Activated naive CD4-positive, alpha-beta T cell treated with Interleukin-2 at 50 U/mL for 16 hours (primary cell): ENCODE measurements at places on chromosomes 3 and 15.

GRCh38 chr3:150412561-150413231 is 4.6 kb downstream of the TSC22D2 start:
- no peak for DNase-seq

DNA sequence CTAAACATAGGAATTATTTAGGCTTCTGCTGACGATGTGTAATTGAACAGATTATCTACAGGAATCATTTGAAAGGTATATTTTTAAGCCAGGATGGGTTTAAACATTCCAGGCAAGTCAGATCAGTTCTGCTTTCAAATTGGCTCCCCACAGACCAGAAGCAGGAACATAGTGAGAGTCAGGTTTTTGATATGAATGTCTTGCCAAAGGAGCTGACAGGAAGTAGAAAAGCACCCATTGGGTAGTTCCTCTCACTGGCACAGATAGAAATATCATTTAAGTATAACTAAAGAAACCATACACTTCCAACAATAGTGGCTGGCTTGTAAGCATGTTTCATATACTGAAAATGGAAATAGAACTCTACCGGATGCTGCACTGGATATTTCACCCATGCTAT is 95.2 kb downstream of the CLDN1 start:
- no peak for DNase-seq

DNA sequence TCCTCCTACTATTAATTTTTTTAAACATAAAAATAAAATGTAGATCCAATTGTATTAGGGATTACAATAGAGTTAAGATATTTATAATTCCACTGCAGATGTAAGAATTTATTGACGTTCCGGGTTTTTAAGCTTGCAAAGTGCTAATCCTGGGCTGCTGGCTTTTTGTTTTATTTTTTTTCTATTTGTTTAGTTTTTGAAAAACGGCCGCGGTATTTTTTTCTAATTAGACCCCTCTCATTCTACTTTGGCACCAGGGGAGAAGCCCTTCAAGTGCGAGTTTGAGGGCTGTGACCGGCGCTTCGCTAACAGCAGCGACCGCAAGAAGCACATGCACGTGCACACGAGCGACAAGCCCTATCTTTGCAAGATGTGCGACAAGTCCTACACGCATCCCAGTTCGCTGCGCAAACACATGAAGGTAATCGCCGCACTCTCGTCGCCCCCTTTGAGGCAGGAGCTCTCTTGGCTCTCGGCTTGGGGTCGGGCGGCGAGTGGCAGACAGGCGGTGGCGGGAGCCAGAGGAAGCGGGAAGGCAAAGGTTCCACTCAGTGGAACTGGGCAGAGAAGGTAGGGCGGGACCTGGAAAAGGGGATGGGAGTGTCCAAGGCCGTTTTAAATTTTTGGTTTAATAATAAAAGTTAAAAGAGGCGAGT is 3.2 kb downstream of the ZIC1 start:
- DNase-seq: no peak

DNA sequence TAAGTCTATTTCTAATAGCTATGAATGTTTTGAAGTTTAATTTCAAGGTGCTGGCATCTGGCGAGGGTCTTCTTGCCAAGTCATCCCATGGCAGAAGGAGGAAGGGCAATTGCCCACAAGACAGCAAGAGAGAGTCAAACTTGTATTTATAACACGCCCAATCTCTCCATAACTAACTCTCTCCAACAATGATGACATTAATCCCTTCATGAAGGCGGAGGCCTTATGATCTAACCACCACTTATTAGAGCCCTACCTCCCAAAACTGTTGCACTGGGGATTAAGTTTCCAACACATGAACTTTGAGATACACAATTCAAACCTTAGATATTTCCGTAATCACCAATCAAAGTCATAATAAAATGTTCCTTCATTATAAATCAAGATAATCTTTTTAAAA is 406.9 kb downstream of the CNTN6 start:
- DNase-seq: no peak

DNA sequence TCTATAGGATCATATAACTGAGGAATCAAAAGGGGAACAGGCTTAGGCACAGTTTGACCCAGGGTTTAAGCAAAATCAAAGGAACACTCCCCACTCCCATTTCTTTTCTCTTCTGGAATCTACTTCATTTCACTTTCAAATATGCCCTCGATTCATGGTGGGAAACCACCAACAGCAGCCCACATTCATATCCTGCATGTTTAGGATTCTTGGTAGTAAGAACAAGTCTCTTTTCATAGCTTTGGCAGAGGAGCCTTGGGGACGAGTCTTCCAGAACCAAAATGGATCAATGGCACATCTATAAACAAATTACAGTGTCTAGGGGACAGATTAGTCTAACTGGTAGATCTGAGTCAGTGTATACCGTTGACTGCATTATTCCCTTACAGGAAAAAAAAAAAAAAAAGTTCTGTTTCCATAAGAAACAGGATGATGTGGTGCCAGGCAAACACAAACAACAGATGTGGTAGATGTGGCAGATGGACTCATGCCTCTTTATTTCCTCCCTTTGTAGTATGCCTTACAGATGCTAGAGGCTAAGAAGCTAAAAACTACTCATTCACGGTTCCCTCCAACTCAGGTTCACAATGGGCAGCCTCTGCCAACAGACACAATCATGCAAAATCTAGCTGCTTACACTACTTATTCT is 578.3 kb upstream of the ADAMTS9 start:
- DNase-seq: no peak

DNA sequence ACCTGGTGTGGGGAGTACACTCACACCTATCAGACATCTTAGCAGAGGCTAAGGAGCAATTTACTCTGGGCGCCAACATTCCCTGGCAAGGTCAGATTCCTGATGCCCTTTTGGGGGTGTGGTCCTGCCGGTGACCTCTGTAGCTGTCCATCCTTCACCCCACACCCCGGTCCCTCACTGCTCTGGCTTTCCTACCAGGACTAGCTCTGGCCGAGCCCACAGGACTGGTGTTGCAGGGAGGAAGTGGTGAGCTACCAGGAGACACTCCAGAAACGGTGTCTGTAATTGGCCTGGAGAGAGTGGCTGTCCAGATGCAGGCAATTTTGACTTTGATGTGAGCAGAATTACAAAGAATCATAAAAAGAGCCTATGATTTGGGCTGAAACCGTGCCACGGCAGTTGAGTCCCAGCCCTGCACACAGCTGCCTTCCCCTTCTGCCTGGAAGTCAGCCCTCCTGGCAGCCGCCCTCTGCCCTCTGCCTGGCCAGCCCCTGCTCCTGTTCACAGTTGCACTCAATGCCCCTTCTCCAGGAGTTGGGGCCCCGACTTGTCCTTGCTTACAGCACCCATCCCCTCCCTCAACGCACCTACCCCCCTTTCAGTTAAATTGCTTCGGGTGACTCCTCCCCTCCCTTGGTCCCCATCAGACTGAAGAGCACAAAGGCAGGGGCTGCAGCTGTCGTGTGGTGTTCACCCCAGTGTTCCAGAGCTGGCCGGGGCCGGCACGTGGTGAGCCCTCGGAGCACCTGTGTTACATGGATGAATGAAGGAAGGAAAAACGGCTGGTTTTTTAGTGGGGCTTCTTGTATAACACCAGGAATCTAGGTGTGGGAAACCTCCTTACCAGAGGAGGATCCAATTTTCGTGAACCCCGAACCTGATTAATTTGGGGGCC is 80.2 kb upstream of the TPM1 start:
- no peak for DNase-seq

- no peak for DNase-seq
These were observed 7.8 kb downstream of the ANAPC13 start for GRCh38 chr3:134477938-134478337.

GRCh38 chr3:17078926-17079465 is 194.2 kb downstream of the PLCL2 start:
- DNase-seq: no peak

DNA sequence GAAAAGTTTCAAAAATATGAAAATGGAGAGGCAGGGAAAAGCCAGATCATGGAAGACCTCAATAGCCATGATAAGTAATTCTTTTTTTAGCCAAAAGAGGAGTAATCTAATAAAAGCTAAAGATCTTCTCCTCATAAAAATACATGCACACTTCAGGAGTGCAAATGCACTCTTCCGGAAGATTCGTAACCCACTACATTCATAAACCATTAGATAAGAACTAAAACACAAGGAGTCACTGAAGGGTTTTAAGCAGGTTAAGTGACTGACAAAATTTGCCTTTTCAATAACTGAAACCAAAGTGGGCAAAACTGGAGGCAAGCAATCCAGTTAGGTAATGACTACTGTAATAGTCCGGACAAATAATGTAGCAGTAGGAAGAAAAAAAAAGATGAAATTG is 46.0 kb downstream of the UBE3A start:
- no peak for DNase-seq

DNA sequence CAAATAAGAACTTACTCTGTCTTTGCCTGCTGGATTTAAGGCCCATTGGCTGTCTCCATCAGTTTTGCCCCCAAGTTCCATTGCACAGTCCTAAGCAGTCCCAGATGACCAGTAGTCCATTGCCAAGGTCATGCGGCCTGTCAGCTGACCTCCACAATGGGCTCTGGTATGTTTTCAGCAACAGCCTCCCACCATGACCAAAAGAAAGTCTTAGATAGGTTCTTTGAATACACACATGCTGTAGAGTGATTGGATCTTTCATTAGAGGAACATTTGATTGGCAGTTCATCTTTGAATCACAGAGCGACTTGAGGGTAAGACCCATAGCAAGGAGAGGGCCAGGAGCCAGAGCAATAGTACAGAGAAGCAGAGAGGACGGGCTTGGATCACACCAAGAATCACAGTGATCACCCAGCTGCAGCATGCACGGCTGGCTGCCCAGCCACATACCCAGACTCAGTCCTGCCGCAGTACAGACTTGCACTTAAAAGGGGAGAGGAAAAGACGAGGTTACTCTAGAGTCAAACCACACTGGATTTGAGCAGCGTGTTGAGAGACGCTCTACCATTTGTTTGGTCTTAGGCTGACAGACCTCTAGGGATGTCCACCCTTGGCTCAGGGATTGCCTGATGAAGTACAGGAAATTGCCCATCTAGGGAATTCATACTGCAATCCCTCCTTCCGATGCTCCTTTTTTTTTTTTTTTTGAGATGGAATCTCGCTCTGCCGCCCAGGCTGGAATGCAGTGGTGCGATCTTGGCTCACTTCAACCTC is 50.4 kb downstream of the APH1B start:
- DNase-seq: no peak

DNA sequence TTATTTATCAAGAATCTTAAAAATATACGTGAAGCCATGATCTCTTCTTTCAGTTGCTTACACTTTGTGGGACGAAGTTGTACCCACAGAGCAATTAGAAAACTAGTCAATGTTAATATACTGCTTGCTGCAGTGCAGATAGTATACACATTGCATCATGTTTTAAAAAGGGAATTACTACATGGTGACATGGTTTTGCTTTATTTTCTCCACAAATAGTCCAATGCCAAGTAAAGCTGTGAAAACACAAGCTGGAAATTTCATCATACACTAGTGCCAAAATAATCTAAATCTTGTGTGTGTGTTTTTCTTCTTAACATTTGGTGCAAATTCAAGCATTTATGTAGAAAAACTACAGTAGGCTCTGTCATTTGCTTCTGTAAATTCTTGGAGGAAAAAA is 233.0 kb downstream of the EPHA3 start:
- DNase-seq: no peak

DNA sequence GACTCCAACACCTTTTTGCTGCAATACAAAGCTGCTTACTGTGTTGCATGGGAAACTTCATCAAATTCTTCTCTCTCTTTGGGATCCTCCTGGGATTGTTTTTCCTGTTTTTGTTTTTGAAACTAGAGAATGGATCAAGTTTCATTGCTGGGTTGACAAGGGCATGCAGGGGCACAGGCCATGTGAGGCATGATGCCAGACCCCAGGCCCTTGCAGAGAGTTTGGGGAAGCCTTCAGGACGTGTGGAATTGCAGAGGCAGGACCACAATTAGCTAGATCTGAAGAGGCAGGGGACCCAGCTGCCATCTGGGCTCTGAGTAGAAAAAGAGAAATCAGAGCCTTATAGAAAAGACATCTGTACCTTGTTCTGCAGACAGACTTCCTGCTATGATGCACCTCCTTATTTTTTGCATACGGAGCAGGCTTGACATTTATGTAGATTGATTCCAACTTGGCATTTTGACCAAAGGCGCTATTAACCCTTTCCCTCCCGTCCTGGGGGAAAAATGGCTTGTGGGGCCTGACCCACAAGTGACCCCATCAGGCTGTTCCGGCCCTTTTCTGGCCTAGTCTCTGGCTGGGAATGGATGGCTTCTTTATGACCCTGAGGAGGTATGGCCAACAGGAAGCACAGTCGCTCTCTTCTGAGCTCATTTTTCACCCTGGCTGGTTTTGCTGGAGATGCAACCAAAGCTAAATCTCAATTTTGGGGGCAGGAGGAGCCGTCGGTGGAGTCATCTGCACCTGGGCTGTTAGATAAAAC is 44.3 kb upstream of the CHRNB4 start:
- no peak for DNase-seq

DNA sequence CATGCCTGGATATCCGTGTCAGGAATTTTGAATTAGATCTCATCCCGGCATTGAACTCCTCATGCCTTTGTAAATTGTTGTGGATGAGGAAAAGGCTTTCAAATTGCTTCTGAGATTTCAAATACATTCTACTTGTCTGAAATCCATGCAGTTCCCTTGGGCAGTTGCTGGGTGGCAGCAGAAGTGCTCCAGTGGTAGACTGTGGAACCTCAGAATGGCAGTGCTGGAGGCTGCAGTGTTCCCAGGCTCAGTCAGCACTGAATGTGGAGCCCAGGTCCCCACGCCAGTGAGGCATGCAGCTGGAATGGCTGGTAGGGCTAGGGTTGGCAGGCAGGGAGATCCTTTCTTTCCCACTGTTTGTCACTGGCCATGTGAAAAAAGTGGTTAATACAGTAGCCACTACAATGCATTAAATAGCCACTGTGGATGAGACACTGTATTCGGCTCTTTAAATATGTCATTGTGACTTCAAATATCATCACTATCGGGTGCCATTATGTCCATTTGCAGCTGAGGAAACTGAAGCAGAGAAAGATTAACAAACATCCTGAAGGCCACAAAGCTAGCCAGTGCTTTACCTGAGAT is 98.6 kb downstream of the TPRG1 start:
- peak; percentile 31 for DNase-seq

GRCh38 chr3:74331711-74332110 is 282.7 kb downstream of the CNTN3 start:
- DNase-seq: no peak

GRCh38 chr3:196268284-196269163 is 19.0 kb downstream of the PCYT1A start:
- no peak for DNase-seq

DNA sequence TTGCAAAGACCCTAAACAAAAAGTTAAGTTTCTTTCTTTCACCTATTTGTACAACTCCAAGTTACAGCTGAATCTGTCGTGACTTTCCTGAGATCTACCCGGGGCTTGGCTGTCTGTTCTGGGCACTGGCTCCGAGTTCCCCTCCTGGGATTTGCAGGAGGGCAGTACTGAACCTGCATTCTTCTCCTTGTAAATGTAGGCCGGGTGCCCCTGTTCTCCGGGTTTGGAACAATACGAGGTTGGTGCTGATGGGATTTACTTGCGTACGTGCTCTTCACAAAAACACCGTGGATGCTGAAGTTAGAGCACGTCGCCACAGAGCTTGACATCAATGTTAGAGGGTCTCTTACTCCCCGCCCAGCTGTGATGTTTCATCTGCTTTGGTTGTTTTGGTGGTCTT is 48.1 kb downstream of the KLHL25 start:
- no peak for DNase-seq

- peak; percentile 41 for DNase-seq
These were observed at the start of gene STXBP5L for GRCh38 chr3:120908030-120908794. Gene STXBP5L, plus strand, starts transcription at chr3:120908205. Its CDS starts 1,374 bp downstream, at chr3:120909579.
